Stimulated activated CD4-positive, alpha-beta T cell treated with anti-CD3 and anti-CD28 coated beads, Interleukin-12 subunit alpha, Interleukin-12 subunit beta, amount 100 ng/mL, for 24 hours (primary cell): ENCODE measurements at places on chromosomes 5 and 9.

- DNase-seq: no peak
These were observed 639 bp downstream of the EHMT1 start for GRCh38 chr9:137619240-137620047.

DNA sequence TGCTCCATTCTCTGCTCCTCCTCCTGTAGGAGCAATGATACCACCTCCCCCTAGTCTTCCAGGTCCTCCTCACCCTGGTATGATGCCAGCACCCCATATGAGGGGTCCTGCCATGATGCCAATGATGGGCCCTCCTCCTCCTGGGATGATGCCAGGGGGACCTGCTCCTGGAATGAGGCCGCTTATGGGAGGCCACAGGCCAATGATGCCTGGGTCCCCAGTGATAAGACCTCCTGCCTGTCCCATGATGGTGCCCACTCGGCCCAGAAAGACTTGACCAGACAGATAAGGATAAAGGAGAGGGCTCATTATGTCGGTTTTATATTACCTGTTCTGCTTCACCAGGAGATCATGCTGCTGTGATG is 26.2 kb upstream of the IQGAP2 start:
- no peak for DNase-seq

- DNase-seq: no peak
These were observed 200.3 kb downstream of the C9orf152 start for GRCh38 chr9:110007477-110008270.

- peak; percentile 68 for DNase-seq
These were observed at the start of gene MELK for GRCh38 chr9:36572515-36573418. TSS of gene MELK (plus strand) at chr9:36572895. CDS start at chr9:36581682, 8,787 bp downstream.

DNA sequence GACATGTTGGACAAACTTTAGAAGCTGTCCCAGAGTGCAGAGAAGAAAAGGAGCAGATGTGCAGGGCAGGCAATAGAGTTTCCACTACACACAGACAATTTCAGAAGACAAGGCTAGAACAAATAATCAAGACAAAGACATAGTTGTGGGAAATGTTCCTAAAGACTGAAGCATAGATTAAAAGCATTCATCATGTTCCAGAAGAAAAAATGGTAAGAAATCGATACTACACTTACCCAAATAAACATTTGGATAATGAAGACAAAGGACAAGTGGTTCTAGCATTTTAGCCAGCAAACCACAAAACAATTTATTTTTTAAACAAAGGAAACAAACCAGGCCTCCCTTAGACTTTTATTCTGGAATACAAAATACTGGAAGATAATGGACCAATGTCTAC is 97.9 kb downstream of the FSTL4 start:
- no peak for DNase-seq

DNA sequence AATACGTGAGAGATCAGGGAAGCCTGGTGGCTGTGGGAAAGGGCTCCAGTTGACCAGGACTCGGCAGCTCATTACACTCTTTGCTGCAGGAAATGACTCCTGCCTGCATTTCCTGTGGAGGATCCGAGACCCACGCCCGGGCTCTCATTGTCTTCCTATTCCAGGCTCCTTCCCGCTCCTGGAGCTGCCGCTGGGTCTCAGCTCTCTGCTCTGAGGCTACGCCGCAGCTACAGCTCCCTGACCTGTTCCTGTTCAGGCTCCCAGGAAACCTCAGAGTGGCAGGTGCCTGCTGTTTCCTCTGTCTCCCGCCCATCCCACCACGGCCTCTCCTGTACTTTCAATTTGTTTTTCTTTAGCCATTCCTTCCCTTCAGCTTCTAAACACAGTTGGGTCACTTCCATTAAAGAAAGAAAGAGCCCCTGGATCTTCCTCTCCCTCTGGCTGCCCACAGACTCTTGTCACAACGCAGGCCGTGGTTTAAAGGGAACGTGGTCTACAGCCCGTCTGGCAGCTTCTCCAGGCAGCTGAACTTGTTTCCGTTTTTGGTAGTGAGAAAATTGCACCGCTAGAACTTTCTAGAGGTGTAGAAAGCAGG is 71.5 kb downstream of the IL6ST start:
- no peak for DNase-seq

DNA sequence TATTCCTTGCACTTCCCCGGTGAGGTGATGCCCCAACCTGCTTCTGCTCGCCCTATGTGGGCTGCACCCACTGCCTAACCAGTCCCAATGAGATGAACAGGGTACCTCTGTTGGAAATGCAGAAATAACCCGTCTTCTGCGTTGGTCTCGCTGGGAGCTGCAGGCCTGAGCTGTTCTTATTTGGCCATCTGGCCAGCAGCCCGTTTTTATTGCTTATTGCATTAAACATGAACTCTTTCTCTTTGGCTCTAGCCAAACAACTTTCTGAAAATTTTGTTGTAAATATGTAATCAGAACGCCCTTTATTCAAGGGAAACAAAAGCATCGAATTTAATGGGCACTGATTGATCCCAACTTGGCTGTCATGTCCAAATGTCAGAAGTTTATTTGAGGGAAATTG is 124.7 kb upstream of the FTMT start:
- no peak for DNase-seq

DNA sequence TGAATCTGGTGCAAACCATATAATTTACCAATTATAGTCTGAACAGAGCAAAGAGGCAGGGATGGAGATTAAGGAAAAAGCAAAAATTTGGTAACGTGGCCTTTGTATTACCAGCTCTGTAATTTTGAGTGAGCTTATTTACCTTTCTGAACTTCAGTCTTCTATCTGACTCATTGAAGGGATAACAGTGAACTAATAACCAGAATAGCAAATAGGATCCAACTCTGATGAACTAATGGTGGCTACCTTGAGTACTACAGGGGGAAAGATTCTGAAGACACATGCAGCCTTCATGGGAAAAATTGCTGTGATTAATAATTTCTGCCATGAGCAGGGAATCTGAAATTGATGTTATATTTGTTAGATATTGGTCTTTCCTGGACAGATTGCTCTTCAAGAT is 23.0 kb upstream of the LARP1 start:
- DNase-seq: no peak

DNA sequence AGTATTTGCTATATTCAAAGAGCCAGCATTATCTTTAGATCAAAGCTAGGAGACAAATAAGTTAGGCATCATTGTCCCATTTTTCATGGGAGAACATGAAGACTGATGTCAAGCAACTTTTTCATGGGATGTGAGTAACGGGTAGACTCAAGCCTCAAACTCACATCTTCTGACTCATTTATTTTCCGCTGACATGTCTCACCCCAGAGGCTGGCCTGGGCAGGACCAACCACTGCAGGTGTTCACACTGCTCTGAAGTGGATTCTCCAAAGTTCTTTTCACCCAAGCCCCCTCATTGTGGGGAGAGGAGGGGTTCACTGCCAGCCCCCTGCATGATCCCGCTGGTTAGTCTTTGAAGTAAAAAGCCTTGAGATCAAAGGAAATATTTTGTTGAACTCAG is 34.9 kb upstream of the BASP1 start:
- DNase-seq: no peak

DNA sequence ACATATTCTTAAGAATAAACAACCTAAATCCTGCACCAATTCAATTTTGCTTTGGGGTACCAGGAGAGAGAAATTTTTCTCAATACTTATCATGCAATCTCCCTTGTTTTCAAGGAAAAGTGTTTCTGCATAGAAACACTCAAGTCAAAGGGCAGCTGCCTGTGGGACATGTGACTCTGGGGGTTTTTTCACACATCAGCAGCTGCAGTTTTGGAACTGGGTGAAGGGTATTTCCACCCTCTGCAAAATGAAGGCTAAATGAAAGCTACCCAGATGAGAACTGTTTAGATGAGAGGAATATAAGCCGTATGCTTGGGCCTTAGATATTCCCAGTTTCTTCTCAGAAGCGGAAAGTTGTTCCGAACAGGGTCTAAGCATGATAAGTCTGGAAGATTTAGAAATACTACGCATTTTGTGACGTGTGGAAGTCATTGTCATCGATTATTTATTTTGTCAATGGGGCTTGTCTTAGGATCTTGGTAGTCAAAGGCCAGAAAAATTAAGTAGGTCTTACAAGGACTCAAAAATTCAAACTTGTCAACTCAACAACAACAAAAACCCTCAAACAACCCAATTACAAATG is 64.3 kb upstream of the BOD1 start:
- no peak for DNase-seq

- no peak for DNase-seq
These were observed 95.3 kb upstream of the SLC27A6 start for GRCh38 chr5:128869970-128870369.

DNA sequence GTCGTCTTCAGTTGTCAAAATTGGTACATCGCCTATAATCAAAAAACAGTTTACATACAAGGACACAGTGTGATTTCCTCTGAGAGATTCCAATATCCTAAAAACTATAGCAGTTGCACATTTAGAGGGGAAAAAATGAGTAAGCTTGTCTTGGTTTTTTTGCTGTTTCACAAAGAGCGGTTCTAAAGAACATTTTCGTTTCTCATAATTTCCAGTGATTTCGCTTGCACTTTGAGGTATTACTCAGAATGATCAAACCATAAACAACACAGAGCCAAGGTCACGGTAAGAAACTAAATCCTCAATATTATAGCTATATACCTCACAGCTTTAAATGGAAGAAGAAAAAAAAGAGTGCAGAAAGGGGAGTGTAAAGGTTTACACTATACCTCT is 861 bp downstream of the MTX3 start:
- no peak for DNase-seq

DNA sequence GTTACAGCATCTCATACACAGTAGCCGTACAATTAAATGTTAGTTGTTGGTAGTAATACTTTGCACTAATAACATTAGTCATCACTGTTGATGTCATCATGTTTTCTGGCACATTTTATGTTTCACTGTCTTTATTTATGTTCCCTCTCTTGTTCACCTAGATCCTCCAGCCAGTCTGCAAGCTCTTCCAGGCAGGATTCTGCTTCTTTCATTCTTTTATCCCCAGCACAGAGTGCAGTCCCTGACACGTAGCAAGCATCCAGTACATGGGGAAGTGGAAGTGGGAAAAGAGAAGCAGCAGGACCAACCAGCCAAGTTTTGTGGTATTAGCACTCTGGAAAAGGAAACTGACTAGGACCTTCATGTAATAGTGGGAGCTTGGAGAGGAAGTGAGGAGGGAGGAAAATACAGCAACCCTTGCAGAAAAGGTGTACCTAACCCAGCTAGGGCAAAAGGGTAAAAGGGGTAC is 89.7 kb upstream of the SLC44A1 start:
- DNase-seq: no peak

GRCh38 chr9:3949744-3950143 is 350.1 kb downstream of the GLIS3 start:
- DNase-seq: no peak

DNA sequence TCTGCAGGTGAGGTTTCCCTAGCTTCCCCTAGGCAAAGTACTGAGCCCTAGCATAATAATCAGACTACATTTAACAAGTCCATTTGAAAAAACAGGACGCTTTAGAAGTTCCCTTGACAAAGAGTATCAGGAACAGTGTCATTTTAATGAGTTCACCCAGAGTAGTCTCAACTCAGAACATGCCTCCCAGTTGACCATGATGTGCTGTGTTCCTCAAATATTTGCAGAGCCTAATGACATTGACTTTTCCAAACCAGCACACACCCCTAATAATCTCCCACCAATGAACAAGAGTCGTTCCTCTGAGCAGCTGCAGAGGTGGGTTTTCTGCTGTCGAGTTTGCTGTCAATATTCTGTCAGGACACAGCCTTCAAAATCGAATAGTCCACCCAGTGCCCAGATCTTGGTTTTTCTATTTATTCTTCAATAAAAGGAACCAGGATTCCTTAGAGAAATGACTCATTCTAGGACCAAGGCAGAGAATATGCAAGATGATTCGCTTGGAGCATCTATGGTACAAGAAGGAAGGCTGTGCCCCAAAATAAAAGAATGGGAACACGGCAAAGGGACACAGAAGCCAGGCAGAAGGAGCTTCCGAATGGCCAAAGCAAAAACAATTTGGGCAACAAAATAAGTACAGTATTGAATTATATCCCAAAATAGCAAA is 57.6 kb downstream of the OTULIN start:
- DNase-seq: no peak

GRCh38 chr9:77589046-77589795 is 58.9 kb downstream of the GNA14 start:
- DNase-seq: no peak

DNA sequence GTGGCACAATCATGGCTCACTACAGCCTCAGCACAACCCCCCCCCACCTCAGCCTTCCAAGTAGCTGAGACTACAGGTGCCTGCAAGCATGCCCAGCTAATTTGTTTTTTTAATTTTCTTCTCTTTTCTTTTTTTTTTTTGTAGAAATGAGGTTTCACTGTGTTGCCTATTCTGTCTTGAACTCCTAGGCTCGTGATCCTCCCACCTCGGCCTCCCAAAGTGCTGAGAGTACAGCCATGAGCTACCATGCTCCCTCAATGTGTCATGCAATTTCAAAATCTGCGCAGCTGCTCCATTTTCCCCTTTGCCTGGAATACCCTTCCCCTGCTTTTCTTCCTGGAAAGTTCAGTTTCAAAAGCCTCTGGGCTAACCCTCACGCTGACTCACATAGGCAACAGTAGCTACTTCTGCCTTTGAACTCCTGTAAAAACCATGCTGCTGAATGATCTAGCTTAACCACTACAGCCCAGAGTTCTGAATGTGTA is 71.0 kb upstream of the IL7R start:
- peak; percentile 45 for DNase-seq

- DNase-seq: no peak
These were observed 34.3 kb downstream of the ERMP1 start for GRCh38 chr9:5798581-5798980.

- DNase-seq: no peak
These were observed 28.8 kb downstream of the C5orf15 start for GRCh38 chr5:133939668-133940067.

DNA sequence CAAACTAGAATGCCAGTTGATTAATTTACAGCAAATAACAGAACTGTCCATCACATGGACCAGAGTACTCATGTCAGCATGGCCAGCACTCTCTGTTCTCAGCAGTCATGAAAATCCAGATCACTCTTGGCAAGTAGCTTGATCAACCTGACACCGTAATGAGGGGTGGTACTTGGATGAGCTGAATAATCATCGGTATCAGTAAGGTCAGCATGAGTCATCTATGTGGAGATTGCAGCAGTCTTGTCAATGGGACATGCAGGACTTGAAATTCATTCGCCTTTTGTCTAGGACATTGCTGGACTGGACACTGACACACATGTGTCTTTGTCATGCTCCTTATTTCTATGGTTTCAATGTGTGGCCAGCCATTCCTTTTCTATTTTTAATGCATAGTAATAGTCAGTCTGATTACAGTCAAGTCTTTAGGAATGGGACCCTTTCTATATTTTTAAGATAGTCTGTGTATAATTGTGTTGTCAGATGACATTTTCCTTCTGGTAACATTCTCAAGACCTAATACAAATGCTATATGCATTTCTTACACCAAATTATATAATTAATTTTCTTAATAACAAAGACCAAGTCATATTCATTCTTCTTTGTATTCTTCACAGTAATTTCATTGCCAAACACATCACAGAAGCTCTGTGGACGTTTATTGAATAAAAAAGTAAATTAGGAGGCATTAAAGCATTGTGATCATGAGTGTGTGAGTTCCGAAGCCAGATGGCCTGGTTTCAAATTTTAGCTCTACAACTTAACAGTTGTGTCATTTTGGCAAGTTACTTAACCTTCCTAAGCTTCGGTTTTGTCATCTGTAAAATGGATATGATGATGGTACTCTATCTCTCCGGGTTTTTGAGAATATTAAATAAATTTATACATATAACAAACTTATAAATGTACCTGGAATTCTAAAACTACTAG is 57.4 kb downstream of the ADAMTSL1 start:
- no peak for DNase-seq

GRCh38 chr9:128026773-128027541 is 40.2 kb downstream of the NAIF1 start:
- DNase-seq: no peak
